ENCODE measurements at places on chromosomes 4 and X.

GRCh38 chr4:35725131-35725530, 519.2 kb downstream of the ARAP2 start:
- no peak for DNase-seq

- DNase-seq, result no peak
Measured at GRCh38 chr4:153523164-153523796, 57.1 kb downstream of the TMEM131L start.

- DNase-seq, result no peak
Measured at GRCh38 chrX:131725001-131725654, 181.3 kb downstream of the OR13H1 start.

DNA sequence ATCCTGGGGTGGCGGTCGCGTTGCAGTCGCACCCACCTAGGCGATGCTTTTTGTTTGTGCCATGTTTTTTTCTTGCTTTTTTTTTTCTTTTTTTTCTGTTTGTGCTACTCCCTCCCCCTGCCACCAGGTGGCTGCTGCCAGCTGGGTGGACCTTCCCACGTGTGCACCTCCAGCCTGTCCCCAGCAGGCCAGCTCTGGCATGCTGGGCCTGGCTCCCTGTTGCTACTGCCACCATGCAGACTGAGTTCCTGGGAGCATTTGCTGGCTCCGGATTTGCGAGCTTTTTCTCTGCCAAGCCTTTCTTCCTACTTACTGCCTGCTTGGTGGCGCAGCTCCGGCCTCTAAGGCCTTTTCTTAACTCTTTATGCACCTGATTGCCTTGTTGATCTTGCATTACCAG, 161.2 kb upstream of the WDFY3 start:
- peak; percentile 23 for DNase-seq

- DNase-seq, result no peak
Measured at GRCh38 chrX:120477453-120477852, 8.4 kb upstream of the LAMP2 start.

- no peak for DNase-seq
Measured at GRCh38 chr4:113051361-113051760, 1.9 kb downstream of the ANK2 start.

DNA sequence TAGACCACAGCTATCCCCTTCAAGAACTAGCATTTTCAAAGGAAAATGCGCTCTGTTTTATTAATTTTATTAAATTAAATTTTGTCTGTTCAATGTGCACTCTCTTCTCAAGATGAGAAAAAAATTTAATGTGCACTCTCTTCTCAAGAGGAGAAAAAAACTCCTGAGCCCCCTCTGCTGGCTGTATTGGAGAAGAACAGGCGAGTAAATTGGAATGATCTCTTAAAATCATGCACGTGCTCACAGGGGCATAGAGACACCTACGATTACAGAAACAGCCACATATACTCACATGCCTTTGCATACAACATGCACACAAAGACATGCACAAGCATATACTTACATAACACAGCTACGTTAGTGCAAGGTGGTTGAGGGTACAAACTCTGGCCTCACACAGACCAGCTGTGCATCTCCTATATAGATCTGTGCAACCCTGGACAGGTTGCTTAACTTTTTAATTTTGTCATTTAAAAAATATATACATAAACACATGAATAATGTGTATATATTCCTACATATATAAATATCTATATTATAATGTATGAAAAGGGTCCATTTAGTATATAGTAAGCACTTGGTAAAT, 176.2 kb upstream of the CXorf66 start:
- no peak for DNase-seq

DNA sequence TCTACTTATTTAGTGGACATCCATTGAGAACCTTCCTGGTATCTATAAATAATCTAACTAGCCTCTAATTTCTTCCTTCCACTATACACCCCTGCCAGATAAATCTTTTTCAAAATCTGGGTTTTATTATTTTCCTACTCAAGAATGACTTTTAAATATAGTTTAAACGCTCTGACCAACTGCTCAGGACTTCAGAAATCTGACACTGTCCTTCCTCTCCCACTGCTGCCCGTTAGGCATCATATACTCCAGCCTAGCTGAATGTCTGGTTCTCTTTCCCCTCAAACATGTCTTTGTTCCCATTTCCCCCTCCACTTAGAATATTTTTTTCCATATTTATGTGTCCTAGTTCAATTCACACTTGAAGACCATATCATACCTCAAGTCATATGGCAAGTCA, 35.2 kb upstream of the CBLL2 start:
- DNase-seq, result no peak

DNA sequence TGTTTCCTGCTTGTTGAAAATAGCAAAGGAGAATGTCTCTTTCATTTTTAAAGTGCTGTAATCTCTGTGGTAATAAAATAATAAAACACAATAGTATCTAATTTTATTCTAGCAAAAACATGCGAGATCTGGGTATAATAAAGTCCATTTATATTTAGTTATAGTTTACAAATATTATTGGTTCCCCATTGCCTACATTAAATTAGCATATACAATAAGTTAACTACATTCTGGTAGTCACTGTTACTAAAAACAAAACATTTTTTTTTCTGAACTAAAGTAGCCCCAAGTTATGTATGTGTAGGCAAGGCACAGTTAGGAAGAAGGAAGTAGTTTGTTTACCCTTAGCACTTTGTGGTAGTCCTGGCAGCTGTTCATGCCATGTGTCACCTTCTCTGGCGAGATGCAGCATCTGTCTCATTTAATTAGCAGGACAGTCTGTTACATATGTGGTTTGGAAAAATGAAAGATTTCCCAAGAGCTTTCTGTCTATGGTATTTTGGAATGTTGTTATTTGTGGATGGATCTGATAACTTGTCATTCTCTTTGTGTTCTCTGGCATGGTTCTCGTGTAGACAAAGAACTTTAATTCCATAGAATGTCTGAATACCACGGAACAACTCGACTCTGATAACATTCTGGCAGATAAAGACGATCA, 231.3 kb upstream of the PITX2 start:
- no peak for DNase-seq

- no peak for DNase-seq
Measured at GRCh38 chr4:98584265-98584664, 74.1 kb downstream of the TSPAN5 start.

- peak; percentile 35 for DNase-seq
Measured at GRCh38 chr4:125316401-125316790, 1.6 kb downstream of the FAT4 start.

GRCh38 chr4:85728464-85728863, 253.5 kb downstream of the ARHGAP24 start:
- no peak for DNase-seq

- DNase-seq, result no peak
Measured at GRCh38 chr4:112673686-112674085, 36.7 kb downstream of the LARP7 start.

- DNase-seq, result no peak
Measured at GRCh38 chr4:101853691-101854090, 63.2 kb downstream of the BANK1 start.

- DNase-seq, result no peak
Measured at GRCh38 chrX:69125094-69125493, 40.2 kb downstream of the PJA1 start.

GRCh38 chrX:37871626-37872302, 24.4 kb upstream of the DYNLT3 start:
- DNase-seq, result no peak

- DNase-seq, result peak; percentile 53
Measured at GRCh38 chrX:103687696-103688201, 1.2 kb upstream of the MORF4L2 start.

DNA sequence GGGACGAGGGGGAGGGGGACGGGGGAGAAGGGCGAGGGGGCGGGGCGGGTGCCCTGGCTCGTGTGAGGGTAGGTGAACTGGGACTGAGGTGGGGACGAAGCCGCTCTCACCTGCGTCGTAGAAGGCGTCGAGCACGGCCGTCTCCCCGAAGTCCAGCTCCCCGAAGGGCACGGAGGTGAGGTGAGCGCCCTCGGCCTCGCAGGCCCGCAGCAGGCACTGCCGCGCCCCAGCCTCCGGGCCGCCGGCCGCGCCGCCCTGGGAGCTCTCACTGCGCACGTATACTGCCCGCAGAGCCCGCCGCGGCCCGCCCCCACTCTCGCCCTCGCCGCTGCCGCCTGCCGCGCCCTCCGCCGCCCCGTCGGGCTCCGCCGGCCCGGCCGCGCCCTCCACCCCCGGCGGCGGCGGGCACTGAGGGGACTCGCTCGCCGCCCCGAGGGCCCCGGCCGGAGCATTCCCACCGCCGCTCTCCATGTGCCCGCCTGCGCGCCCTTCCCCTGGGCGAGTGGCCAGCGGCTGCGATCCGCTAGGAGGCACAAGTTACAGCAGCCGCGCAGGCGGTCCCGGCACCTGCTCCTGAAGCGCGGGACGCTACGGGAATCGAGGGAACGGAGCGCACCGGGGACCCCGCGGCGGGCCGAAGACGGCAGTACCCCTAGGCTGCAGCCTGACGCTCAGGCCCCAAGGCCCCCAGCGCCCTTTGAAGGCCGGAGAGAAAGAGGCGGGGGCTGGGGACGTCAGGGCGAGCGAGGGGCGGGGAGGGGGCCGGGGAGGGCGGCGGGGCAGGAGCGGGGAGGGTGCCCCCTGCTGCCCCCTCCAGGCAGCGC, at the start of gene MAP3K15:
Gene MAP3K15 (minus strand): TSS at position 718 of the 824 bp plus-strand sequence. CDS start 247 bp downstream, at position 471.
- DNase-seq, result no peak

DNA sequence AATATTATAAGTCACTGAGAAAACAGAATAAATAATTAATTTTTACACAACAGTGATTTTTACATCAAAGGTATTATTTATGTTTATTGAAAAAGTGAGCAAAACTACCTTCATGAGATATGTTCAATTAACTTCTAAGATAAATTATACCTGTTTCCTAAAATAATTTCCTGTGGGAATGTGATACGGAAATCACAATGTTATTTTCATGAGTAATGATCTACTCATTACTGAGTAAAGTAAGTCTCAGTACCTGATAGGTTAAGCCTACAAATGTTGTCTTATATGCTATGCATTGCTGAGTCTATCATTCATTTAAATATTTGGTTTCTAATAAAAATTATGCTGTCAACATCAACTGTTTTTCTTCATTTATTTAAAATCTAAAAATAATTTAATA, 324.0 kb downstream of the STPG2 start:
- DNase-seq, result no peak

GRCh38 chr4:79574741-79575451, 166.9 kb upstream of the GK2 start:
- DNase-seq, result no peak

DNA sequence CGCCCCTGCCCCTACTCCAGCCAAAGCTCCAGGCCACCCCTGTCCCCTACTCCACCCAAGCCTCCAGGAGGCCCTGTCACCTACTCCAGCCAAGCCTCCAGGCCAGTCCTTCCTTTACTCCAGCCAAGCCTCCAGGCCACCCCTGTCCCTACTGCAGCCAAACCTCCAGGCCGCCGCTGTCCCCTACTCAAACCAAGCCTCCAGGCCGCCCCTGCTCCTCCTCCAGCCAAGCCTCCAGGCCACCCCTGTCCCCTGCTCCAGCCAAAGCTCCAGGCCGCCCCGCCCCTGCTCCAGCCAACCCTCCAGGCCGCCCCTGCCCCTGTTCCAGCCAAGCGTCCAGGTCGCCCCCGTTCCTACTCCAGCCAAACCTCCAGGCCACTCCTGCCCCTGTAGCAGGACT, 5.1 kb upstream of the ASMT start:
- no peak for DNase-seq

GRCh38 chr4:47075262-47075661, 43.9 kb downstream of the GABRB1 start:
- DNase-seq, result no peak

GRCh38 chr4:41325901-41326300, 69.2 kb downstream of the UCHL1 start:
- no peak for DNase-seq

DNA sequence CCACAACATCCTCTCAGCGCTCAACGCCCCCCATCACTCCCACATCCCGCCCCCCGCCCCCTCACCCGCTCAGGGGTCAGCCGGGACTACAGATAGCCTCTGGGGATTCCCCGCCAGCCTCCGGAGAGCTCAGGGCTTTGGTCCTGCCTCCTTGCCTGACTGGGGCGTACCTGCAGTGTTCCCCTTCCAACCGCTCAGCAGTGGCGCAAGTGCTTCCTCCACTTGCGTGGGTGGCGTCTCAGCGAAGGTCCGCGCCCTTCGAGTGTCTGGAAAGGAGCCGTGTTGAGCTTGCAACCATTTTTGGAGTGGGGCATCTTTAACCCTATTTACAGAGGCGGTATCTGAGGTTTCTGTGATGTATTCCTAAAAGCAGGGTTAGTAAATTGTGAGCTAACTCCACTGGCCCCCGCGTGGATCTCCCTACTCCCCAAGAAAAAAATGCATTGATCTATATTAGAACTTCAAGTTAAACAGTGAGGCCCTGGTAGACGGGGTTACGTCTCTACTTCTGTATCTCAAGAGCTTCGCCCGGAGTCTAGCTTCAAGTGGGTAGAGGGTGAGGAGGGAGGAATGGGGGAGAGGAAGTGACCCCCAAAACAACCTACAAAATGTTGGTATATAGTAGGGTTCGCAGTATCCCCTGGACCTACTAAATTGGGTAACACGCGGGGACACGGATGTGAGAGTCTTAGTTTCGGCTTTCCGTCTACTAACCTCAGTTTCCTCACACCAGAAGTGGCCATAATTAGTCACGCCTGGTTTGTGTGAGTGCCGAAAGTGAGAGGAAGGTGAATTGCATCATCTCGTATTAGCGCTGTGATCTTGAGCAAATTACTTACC, 16.1 kb downstream of the NKX3-2 start:
- DNase-seq, result no peak

DNA sequence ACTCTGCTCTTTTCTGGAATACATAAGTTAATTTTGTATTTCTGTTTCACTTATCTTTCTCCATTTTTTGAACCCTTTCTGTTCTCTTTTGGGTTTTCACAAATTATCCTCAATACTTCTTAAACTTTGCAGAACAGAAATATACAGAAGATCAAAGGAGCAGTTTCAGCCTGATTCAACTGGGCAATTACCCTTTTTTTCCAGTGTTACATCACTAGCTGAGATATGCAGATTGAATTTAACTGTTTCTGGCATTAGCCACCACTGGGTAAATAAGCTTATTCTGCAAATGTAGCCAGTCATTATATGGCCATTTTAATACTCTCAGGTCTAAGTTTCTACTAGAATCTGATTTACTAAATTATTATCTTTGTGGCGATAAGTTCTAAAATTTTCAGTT, 66.9 kb upstream of the GRID2 start:
- DNase-seq, result no peak

GRCh38 chr4:47415719-47416118, 47.8 kb downstream of the COMMD8 start:
- DNase-seq, result no peak

- no peak for DNase-seq
Measured at GRCh38 chr4:107970063-107970798, 19.5 kb upstream of the HADH start.

DNA sequence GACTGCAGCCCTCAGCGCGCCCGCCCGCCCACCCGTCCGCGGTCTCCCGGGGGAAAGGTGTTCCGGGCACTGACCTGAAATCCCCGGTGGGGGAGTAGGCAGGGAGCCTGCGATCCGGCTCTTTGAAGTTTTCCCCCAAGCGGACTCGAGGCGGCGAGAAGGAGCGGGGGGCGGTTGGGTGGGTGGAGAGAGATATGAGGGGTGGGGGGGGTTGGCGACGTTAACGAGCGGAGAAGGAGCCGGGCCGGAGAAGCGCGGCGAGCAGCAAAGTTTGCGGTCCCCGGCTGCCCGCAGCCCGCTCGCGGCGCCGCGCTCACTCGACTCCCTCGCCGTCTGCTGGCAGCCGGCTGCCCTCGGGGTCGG, 636 bp downstream of the BCOR start:
- no peak for DNase-seq

GRCh38 chr4:139735381-139736273, 70.0 kb downstream of the MGST2 start:
- no peak for DNase-seq

Data from NCI-H2171 (cell line).